Activated T-helper 1 cell treated with anti-CD3 and anti-CD28 coated beads, Interleukin-2, amount 50 U/mL, for 16 hours (primary cell): ENCODE measurements at places on chromosomes 12 and 14.

DNA sequence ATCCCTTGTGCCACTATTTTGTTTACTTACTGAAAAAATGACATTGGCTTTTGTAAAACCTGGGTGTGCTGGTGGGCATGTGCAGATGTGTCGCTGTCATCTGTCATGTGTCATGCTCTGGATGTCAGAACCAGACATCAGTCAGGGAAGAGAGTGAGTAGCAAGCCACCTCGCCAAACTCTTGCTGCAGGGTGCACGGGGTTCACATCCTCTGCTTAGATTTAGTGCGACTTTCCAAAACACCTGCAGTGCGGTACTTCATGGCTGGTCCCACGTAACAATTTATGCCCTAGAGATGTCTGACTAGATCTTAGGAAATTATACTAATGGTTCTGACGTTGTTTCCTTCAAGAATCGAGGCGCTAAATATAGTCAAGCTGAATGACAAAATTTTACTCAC lies 106.7 kb downstream of the CRADD start:
- DNase-seq = no peak

DNA sequence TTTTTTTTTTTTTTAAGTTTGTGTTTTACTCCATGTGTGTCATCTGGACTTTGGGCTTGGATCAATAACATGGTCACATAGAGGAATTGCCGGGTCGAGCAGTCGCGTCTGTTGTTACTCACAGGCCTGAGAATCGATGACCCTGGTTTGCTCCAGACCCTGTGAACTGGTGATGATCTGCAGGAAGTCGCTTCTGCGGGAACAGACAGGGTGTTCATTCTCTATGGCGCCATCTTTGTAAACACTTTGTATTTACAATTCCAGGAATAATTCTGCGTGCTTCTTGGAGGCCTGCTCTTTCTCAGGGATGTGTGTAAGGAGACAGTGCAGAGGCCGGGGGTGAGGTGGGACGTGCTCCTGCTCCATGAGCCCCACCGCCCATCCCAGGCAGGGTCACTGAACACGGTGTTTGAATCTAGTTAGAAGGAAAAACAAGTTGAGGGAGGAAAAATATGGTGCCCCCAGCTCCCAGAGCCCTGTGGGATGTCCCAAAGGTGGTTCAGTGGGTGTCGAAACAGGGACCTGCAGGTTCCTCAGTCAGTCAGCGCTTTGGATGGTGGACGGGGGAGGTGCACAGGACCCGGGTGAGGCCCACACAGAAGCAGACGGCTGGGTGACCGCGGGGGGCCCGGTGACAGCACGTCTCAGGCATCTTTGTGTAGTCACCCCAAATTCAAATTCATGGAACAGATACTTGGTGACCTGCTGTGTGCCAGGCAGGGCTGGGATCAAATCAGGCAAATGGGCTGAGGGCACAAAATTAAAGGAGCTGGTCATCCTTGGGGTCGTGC lies 58.8 kb downstream of the ADGRD1 start:
- no peak for DNase-seq

GRCh38 chr12:105955976-105956375 lies 182.8 kb downstream of the NUAK1 start:
- DNase-seq = no peak

GRCh38 chr12:68638721-68639395 lies 28.2 kb downstream of the RAP1B start:
- no peak for DNase-seq

GRCh38 chr12:43278541-43278832 lies 273.5 kb downstream of the ADAMTS20 start:
- no peak for DNase-seq

DNA sequence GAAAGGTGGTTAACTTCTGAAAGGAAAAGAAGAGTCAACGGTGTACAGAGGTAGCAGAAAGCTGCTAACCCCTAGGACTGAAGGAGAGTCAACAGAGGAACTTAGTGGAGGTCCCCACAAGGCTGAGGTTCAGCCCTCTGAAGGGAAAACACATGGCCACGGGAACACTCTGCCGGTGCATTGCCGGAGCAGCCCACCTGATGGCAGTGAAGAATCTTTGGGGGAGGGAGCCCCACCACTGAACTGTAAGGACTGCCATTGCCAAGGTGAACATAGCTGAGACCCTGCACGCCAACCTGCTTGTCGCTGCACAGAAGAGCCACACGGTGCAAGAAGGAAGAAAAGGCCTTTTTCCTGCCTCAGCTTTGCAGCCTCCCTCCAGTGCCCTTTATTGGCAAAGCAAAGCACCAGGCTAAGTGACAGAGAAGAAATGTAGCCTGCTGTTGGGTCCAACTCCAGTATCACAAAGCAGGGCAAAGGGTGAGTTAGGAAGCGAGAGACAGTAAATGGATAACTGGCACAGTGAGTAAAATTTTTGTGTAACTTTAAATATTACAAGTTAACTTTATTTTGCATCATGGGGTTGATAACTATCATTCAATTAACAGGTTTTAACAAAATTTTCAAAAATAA lies 76.9 kb downstream of the LIN52 start:
- DNase-seq = no peak

- no peak for DNase-seq
Observed at GRCh38 chr14:100824091-100824551, 1.8 kb upstream of the MEG3 start.

- no peak for DNase-seq
Observed at GRCh38 chr14:23483236-23483854, 13.8 kb downstream of the NGDN start.

GRCh38 chr14:95246870-95247269 lies 72.8 kb downstream of the CLMN start:
- DNase-seq = no peak

DNA sequence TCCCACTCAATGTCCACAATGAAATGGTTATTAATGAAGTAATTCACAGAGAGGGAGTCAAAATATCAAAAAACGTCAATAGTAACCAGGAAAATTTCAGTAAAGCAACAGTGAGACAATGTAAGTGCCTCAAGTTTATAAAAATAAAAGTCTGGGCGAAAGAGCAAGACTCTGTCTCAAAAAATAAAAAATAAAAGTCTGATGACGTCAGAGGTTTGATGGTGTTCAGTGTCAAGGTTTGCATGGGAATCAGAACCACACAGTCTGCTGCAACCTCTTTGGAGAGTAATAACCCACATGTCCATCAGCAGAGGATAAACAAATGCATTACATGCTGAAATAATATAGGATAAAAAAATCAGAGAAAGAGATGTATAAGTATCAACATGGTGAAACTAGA lies 152.4 kb downstream of the ASCL1 start:
- no peak for DNase-seq

DNA sequence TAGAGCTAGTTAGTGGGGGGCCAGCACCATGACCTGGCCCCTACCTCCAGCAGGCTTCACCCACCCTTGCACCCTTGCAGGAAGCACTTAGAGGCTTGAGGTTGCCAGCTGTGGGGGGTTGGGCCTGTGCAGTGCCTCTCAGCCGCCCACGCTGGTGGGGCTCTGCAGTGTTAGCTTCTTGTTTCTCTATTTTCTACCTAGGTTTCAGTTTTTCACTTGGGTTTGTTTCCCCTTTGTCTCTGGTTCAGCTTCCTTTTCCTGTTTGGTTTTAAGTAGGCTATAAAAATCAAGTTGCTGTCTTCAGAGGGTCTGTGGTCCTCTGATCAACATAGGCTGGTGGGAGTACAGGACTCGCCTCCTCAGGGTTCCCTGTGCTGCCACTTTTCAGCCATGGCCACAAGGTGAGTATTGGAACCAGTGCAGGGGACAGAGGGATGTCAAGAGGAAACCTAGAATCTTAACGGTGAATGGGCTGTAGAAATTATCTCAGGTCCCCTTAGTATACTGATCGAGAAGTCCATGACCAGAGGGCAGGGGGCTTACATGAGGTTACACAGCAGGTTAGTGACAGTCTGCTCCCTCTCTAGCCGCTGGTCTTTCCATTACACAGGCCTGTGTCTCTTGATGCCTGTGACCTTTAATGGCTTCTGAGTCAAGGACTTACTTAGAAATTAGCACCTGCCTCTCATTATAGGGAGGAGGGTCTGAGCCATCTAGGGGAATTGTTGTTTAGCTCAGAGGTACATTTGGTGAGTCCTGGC lies at the start of gene EVL:
EVL (plus strand) TSS at position 312 of the 761 bp plus-strand sequence; CDS start at position 391, 79 bp downstream.
- peak; percentile 72 for DNase-seq

DNA sequence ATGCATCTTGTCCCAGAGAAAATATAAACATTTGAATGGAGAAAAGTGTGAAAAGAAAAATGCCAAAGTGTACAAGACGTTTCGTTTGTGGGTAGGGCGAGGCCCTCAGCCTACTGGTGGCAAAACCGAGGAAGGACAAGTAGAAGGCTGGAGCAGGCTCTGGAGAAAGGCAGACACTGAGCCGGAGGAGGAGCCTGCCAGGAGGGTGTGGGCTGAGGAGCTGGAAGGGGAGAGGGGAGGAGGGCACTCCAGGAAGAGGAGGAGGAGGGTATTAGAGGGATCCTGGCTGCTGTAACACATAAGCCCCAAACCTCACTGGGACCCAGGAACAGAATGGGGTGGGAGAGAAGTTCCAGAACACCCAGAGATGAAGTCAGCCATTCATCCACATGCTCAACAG lies 47.7 kb downstream of the CLMN start:
- no peak for DNase-seq

DNA sequence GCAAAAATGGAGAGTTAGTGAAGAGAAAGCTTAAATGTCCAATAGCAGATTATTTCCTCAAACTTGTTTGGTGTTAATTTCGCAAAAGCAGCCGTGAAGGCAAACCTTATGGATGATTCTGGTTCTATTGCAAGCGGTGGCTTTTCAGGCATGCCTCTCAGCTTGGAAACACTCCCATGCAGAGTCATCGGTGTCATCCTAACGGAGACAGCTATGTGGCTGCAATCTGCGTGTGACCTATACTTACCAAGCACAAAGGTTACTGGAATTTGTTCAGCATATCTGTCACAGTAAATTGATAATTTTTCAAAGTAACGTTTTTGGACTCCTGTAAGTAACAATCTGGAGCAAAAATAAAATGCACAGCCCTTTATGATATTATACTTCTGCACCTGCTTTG lies 5.0 kb downstream of the BEST3 start:
- DNase-seq = no peak

DNA sequence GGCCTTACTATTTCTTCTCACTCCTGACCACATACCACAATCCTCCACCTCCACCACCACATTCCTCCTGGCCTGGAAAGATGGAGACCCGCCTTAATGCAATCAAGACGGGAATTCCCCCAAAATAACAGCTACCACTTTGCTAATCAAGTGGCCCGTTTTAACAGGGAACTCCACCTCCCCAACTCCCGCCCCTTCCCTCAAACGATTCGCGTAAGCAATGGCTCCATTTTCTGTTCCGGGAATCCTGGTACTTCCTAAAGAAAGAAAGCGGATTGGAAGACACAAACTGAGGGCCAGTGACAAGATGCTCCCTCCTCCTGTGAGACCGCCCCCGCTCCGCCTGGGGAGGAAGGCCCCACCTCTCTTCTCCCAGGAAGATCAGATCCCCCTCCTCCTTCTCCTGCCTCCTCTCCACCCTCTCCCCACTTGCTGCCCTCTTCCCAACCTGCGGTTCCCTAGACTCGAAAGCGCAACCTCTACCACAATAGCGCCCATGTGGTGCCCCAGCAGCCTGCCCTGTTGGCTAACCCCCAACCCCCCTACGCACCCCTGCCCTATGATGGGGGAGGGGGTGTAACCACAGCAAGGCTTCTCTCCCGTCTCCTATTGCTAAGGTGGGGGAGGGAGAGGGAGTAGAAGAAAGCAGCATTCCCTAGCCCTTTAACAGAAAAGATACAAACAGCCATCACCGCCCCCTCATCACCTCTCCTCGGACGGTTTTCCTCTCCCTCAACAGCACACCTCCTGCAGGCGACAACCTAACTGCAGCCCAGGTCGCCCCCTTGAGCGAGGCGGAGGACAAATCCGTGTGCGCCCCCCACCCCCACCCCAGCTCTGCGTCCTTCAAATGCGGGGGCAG lies 777 bp downstream of the ARF3 start:
- no peak for DNase-seq

- no peak for DNase-seq
Observed at GRCh38 chr14:51147183-51147582, 52.3 kb upstream of the TRIM9 start.

DNA sequence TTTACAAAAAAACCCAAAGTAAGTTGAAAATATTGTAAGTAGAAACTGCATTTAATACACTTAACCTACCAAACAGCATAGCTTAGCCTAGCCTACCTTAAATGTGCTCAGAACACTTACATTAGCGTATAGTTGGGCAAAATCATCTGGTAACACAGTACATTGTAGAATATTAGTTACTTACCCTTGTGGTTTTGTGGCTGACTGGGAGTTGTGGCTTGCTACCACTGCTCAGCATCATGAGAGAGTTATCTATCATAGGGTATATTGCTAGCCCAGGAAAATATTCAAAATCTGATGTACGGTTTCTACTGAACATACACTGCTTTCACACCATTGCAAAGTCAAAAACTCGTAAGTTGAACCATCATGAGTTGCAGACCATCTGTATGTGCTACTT lies 141.7 kb upstream of the GARIN6 start:
- no peak for DNase-seq
